ENCODE measurements at places on chromosomes 3 and 15. TPM values are rescaled to one million over a fixed set of nuclear protein-coding genes. Genes with fewer than 3 reads are reported as not detected.
A peak's percentile ranks its signal among the peaks of the same experiment; 100 is the strongest.

THUMPD3 gene
- 29.3 TPM for total RNA-seq

MKRN2OS gene
- not detected for total RNA-seq

DNA sequence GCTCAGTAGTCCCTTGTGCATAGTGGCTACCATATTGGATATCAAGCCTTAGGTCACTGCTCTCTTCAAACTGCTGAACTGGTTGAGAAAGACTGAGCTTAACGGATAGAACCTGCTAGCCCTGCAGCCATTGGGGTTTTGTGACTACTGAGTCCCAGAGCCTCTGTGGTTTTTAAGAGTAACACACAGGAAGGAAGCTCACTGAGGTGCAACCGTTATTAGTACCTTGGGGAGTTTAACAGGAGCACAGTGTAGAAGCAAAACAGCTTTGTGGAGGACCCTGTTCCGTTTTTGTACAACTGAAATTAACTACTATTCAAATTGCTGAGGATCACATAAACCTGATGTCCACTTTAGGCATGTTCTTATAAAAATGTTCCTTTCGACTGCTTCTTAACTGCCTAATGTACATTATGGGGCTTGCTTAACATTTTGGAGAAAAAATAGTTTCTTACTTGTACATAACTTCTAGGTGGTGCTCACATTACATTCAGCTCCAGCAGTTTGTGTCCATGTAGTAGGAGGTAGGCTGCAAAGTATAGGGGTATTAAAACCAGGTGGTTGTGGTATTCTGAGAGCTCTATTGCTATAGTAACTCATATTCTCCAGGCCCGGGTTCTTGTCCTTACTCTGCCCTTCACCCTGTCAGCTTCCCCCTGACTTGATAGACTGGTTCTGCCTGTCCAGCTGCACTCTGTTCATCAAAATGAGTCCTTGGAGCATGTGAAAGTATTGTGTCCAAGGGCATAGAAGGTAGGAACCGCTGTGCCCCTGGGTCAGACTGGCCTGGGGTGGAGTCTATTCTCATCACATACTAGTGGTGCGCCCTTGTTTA, 17.3 kb downstream of the PXK start:
- no peak for DNase-seq

DNA sequence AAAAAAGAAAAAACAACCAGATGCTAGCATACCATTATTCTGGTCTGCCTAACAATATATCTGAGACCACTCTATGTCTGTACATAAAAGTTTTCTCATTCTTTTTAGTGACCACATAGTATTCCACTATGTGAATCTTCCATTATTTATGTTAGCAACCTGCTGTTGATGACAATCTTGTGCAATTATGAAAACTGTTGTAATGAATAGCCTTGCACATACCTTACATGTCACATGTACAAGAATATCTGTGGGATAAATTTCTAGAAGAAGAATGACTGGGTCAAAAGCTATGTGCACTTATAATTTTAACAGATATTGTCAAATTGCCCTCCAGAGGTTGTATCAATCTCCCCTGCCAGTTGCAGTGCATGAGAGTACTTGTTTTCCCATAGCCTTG, 62.5 kb downstream of the ARHGAP31 start:
- DNase-seq, result no peak

- no peak for DNase-seq
Measured at GRCh38 chr15:80483725-80484161, 79.6 kb downstream of the ARNT2 start.

DNA sequence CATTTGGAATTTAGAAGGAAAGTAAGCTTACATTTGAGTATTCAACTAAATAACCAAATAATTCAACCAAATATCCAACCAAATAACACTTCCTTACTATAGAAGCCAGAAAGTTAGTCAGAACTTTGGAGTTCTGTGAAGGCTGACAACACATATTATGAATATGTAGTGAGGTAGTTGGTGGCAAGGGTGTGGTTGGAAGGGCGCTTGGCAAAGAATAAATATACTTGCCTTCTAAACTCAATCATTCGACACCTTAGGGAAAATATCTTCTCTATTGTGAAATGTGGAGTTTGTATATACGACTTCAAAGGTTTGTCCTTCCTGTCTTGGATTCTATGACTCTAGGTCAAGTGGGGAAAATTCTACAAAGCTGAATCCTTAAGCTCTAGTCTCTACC, 111.7 kb upstream of the OSTN start:
- DNase-seq, result peak; percentile 21

DNA sequence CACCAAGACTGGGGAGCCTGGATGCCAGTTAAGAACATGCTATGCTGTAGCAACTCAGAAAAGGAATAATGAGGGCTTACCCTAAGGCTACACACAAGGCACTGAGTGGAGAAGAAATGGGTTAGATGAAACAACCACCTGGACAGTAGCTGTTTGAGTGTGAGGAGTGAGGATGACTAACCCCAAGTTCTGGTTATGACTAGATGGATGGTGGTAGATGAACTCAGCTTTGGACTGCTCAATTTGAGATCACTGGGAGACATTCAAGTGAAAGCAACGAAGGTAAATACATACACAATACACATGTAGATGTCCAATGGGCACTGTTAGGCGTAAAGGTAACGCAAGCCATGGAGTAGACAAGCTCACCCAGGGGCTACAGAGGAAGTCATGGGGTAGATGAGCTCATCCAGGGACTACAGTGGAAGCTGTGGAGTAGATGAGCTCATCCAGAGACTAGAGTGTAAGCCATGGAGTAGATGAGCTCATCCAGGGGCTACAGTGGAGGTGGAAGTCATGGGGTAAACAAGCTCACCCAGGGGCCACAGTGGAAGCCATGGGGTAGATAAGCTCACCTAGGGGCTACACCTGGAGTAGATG, 98.3 kb downstream of the ANO10 start:
- peak; percentile 19 for DNase-seq

DNA sequence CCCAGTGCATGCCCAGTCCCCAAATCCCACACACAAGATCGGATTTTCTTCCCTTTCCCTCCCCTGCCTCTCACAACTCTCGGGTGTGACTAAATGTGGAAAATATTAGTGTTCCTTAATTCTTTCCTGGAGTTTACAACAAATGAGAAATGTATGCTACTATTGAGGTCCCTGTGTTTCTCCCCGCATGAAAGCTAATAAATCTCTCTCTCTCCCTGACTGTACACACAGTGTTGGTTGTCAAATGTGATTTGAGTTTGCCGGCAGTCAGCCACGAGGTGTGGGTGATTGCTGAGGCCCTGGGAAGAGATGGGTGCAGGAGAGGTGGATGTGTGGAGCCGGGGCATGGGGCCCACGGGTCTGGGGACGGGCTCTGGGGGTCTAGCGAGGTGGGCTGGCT, 161.4 kb upstream of the IQSEC1 start:
- no peak for DNase-seq

- no peak for DNase-seq
Measured at GRCh38 chr3:5128849-5129248, 6.8 kb downstream of the ARL8B start.

GRCh38 chr15:94682171-94682570, 450.8 kb downstream of the MCTP2 start:
- DNase-seq, result no peak

DGKG gene
- 14.4 TPM for total RNA-seq

GRCh38 chr15:52050416-52050815, 31.4 kb downstream of the MAPK6 start:
- peak; percentile 59 for DNase-seq

- no peak for DNase-seq
Measured at GRCh38 chr3:134624537-134625287, 26.1 kb downstream of the KY start.

GRCh38 chr15:39488961-39489360, 91.9 kb upstream of the THBS1 start:
- no peak for DNase-seq

- DNase-seq, result peak; percentile 35
Measured at GRCh38 chr3:172154768-172155664, 115.6 kb downstream of the FNDC3B start.

DNA sequence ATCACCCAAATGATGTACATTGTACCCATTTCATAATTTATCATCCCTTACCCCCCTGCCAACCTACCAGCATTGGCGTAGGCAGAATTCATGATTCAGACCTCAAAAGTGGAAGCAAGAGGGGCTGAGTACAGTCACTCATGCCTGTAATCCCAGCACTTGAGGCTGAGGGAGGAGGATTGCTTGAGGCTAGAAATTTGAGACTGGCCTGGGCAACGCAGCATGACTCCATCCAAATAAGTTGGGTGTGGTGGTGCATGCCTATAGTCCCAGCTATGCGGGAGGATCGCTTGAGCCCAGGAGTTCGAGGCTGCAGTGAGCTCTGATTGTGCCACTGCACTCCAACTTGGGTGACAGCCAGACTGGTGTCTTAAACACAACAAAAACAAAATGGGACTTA, 10.4 kb downstream of the TTC14 start:
- peak; percentile 50 for DNase-seq

DNA sequence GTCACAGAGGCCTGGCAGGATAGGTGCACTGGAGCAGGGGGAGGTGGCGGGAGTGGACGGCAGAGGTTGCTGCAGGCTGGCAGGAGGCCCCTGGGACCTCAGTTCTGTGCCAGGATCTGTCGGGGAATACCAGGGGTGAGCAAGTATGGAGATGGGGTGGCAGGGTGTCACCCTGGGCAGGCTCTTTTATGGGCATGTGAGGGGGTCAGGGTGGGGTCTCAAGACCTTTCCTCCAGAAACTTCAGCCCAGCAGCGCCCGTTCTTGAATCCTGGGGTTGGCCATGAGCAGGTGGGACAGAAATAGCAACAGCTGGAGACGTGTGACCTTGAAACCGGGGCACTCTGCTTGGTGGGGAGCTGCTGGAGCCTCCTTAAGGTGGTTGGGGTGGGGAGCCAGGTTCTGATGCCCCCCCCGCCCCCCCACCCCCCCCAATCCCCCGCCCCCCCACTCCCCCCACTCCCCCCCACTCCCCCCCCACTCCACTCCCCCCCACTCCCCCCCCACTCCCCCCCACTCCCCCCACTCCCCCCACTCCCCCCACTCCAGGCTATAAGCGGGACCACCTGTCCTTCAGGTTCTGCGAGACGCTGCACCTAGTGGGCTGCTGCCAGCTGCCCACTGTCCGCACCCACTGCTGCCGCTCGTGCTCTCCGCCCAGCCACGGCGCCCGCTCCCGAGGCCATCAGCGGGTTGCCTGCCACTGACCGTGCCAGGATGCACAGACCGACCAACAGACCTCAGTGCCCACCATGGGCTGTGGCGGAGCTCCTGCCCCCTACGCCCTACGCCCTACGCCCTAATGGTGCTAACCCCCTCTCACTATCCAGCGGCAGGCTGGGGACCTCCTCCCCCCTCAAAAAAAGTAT, 84.9 kb downstream of the TBC1D2B start:
- DNase-seq, result no peak

IMPG2 gene
- total RNA-seq, result under 0.01 TPM

SEMA3F gene
- total RNA-seq, result 6.6 TPM

DNA sequence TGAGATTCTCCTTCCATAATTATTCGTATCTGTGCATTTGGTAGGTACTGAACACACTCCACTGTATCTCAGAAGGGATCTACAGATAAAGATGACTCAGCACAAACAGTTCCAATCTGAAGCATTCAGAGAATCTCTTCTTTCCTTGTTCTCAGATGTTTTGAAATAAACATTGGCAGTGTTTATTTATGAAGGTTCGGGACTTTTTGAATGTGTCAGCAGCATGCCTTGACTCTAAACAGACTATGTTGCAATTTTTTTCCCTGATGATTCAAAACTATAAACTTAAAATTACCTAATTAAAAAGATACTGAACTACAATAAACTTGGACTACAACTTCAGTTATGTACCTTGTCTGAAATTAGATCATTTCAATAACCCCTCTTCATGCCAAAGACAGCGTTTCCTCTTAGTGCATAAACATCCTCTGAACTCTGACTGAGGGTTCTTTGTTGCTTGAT, 612.9 kb upstream of the TBL1XR1 start:
- peak; percentile 98 for DNase-seq

WWTR1 gene
- total RNA-seq, result 36.4 TPM

GRCh38 chr3:158775426-158776410, 26.1 kb upstream of the MFSD1 start:
- DNase-seq, result peak; percentile 41

GRCh38 chr15:78969687-78970349, 25.0 kb upstream of the CTSH start:
- DNase-seq, result no peak

- DNase-seq, result no peak
Measured at GRCh38 chr3:35733341-35733740, 94.0 kb downstream of the ARPP21 start.

DNA sequence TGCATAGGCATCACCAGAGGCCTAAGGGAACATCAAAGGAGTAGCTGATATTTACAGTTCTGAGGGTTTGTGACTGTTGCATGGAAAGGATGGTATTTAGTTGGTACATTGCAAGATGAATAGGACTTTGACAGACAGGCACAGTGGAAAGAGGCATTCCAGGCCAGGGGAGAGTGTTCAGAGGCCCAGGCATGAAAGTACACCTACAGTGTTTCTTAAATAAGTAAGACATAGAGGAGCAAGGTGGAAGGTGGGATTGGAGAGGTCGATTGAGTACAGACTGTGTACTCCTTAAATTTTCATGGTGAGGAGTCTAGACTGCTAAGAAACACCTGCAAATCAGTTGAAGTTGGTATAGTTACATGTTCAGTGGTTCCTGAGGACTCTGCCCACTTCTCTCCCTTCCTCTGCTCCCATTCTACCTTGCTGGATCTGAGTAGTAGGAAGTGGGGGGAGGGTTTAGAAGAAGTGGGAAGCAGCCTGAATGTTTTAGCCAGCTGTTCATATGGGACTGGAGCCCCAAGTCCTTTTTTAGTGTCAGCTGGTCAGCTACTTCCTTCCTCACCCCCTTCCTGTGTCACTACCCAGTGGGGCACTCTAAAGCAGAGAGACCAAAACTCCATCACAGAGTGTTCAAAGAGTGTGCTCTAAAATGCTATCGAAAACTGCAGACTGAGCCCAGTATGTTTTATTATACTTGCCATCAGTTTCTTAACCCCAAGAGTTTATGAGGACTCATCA, 14.0 kb downstream of the KLHL18 start:
- no peak for DNase-seq

DNA sequence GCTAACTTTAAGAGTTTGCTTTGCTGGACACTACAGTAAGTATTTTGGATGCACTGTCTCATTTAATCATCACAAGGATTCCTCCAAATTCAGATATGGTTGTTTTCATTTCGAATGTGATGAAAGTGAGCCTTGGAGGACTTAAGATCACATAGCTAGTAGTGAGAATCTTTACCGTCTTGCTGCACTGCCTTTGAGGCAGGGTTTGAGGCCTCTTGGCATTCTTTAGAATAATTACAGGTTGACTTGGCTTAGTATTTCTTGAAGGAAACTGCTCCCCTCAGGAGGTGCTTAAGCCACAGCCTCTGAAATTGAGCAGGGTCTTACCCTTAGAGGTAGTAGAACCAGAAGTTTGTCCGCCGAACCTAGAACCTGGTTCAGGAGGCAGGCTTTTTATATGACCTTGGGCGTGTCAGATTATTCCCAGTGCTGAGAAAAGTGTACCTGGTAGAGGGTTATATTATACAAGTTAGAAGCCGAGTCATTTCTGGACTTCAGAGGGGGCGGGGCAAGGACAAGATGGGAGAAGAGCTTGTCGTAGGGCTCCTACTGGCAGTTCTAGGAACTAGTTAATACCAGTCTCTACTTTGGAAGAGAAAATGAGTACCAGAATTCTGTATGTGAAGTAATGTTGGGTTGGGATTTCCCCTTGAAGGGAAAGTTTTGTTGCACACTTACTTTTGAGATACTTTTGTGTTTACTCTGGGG, 1.1 kb downstream of the TFG start:
- peak; percentile 72 for DNase-seq
